ENCODE measurements at places on chromosomes 12 and 14.
A peak's percentile ranks its signal among the peaks of the same experiment; 100 is the strongest.

- DNase-seq: peak; percentile 42
Measured at GRCh38 chr14:66624336-66624937, 116.5 kb downstream of the GPHN start.

DNA sequence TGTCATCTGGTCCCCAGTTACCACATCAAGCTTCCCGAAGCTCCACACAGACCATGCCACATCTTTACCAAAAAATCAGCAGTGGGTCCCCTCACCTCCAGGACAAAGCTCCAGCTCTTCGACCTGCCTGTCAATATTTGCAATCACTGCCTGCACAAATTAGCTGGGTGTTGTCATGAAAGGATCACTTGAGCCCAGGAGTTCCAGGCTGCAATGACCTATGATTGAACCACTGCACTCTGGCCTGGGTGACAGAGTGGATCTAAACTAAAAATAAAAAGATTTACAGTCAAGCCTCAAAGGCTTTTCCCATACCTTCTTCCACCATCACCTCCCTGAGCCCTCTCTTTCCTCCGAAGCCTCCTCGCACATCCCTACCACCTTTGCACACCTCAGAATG is 7.2 kb downstream of the CD4 start:
- DNase-seq: no peak

GRCh38 chr12:50103767-50104321 is at the start of gene GPD1:
Gene GPD1, plus strand, starts transcription at chr12:50104008. Its CDS starts 43 bp downstream, at chr12:50104051.
- no peak for DNase-seq

DNA sequence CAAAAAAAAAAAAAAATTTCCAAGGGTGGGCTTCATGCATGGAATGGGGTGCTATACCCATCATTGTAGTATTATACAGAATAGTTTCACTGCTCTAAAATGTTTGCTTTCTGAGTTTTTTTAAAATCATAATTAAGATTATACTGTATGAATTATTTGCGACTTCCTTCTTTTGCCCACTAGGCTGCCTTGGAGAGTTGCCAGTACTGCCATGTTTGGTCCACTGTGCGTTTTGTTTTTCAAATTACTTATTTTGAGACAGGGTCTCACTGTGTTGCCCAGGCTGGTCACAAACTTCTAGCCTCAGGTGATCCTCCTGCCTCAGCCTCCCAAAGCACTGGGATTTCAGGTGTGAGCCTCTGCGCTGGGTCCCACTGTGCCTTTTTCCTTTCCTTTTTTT is 19.9 kb downstream of the PLBD2 start:
- DNase-seq: no peak

DNA sequence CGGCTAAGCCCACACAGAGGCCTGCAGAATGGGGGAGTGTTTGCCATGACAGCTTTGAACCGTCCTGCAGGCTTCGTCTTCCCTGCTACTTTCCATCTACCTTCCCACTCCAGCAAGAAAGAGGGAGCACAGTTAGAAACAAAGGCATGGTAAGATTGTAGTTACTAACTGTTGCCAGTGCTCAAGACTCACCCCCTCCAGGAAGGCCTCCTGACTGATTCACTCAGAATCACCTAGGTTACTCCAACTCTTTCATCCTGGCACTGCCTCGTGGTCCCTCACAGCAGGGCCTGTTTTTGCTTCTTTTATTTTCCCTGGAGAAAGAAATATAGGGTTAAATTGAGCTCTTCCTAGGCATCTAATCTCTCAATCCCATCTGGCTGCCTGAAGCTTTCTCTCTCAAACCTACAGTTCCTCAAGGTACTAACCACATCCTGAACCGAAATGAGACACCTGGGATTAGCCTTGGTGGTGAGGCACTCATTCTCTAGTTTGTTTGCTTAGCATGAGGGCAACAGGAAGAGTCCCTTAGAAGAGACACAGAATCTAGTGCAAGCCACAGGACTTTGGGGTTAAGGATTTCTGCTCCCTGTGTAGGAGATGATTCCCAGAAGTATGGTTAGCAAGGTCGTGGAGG is 7.8 kb downstream of the GALNT6 start:
- no peak for DNase-seq

- DNase-seq: no peak
Measured at GRCh38 chr14:105890474-105891220, 364.3 kb downstream of the TMEM121 start.

DNA sequence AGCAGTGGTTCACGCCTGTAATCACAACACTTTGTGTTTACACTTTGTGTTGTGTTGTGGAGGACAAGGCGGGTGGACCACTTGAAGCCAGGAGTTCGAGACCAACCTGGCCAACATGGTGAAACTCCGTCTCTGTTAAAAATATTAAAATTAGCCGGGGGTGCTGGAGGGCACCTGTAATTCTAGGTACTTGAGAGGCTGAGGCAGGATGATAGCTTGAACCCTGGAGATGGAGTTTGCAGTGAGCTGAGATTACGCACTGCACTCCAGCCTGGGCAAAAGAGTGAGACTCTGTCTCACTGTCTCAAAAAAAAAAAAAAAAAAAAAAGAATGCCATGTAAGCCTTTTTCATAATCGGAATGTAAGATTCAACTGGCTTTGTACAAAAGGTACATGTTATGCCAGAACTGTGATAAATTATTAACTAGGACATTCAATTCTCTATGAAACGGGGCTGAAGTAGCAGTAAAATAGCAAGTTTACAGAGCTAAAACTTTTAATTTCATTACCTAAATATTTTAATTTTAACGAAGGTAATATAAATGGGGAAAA is 13.9 kb upstream of the PITPNM2 start:
- DNase-seq: no peak

DNA sequence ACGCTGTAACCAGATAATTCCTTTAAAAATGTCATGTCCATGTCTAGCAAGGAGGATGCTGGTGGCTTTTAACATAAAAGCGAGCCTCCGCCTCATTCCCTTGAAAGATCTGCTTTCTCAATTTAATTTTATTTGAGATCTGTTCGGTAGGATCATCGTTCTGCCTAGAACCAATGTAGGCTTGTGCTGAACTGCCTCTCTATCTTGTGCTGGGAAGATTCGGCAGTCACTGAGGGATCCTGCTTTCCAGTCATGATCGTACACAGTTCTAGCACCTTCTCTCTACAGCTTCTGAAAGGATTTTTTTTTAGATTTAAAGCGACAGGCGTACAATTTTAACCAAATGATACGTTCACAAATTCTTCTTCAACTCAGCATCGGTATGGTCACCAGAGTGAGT is 54.3 kb downstream of the PEBP1 start:
- DNase-seq: no peak

All from iPS DF 19.7 (cell line).